ENCODE measurements at places on chromosomes 6 and 20.
A peak's percentile ranks its signal among the peaks of the same experiment; 100 is the strongest.

GRCh38 chr6:133040094-133040802, 200.9 kb upstream of the EYA4 start:
- peak; percentile 54 for DNase-seq

- no peak for DNase-seq
These were observed 247.0 kb downstream of the ESR1 start for GRCh38 chr6:152054441-152054840.

- no peak for DNase-seq
These were observed 43.6 kb downstream of the ADGRF1 start for GRCh38 chr6:46998436-46999017.

GRCh38 chr6:62075869-62076268, 210.2 kb downstream of the KHDRBS2 start:
- DNase-seq: no peak

DNA sequence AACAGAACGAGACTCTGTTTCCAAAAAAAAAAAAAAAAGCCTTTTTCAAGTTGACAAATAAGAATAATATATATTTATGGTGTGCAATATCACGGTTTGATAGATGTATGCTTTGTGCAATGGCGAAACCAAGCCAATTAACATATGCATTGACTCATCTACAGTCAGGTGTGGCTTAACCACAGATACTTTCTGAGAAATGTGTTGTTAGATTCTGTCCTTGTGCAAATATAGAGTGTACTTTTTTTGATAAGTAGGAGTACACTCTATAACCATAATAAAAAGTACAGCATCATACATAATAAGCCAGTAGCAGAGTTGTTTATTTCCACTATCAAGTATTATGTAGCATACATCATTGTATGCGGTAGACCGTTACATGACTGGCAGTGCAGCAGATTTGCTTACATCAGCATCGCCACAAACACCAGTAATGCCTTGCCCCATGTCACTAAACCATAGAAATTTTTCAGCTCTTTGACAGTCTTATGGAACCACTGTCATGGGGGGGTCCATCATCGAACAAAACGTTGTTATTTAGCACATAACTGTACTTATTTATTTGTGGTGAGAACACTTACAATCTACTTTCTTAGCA, 59.2 kb downstream of the TMEM170B start:
- DNase-seq: no peak

- no peak for DNase-seq
These were observed 156.1 kb downstream of the SYCP2 start for GRCh38 chr20:59777331-59777725.
